ENCODE measurements at places on chromosomes 7 and 10.

- DNase-seq, result no peak
Observed at GRCh38 chr10:114653926-114654325, 4.1 kb downstream of the ABLIM1 start.

- DNase-seq, result no peak
Observed at GRCh38 chr7:142104550-142105527, 6.7 kb upstream of the MGAM2 start.

DNA sequence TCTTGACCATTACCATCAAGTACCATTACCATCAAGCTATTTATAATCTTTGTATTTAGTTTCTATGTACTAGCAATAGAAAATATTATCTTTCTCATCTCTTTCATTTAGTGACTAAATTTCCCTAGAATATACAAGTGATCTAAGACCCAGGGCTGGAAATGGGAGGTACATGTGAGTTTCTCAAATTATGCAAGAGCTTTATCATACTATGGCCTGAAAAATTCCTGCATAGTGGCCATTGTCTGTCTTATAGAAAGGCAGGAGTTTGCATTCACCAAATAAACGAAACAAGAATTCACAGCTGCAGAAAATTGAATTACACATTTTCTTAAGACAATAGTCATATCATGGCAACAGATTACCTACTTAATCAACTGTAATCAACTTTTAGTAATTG lies 50.7 kb upstream of the HDAC9 start:
- DNase-seq, result no peak

GRCh38 chr10:31130406-31130805 lies 98.7 kb upstream of the ZNF438 start:
- no peak for DNase-seq

DNA sequence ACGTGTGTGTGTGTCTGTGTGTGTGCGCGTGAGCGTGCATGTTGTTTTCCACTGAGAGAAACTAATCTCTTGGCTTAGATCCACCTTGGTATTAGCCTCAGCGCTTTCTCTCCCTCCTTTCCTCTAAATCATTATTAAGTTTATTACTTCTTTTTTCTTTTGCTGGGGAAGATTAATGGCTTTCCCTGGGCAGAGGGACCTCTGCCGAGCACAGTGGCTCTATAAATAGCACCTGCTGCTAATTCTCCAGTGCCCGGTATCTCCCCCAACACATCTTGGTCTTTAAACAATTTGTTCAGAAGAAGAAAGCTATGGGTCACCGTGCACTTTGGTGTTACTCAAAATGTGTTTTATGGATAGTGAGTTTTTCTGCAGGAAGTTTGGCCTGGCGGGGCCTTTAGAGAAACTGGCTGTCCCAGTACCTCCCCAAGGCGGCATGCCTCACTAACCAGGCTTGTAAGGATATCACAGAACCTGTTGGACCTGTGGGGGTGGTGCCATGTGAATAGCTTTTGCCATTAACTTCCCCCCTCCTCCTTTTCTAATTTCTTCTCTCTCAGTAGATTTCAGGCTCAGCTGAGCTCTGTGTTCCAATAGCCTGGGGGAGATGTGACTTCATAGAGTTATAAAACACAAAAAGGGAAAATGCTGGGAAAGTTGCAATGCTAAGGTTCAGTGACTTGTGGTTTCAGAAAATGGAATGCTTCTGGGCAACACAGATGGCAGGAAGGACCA lies 70.1 kb upstream of the RAB11FIP2 start:
- no peak for DNase-seq

GRCh38 chr7:70660819-70661191 lies 471.1 kb upstream of the GALNT17 start:
- DNase-seq, result no peak

GRCh38 chr7:75809396-75809795 lies 4.2 kb downstream of the CCL24 start:
- no peak for DNase-seq

DNA sequence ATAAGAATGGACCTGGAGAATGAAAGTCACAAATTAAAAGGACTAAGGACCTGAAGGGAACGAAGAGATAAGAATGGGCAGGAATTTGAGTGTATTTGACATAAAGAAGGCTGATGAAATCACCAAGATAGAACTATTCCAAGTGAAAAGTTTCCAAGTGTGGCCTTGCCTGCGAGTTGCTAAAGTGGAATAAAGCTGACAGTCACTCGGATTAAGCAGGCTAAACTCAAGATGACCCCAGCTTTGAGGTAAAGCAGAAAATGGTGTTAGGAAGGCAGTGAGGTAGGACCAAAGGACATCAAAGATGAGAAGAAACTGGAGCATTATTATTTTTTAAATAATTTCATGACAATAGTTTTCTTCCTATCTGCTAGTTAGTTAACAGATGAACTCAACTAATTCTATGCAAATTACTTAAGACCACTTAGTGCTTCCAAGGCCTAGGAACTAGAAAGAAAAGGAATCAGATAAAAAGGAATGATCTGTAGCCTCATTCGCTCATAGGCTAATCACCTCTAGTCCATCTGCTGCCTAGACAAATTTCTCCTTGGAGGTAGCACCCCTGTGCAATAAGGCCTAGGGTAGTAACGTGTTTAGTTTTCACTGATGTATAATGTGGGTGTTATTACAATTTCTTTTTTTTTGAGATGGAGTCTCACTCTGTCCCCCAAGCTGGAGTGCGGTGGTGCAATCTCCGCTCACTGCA lies 34.5 kb downstream of the EZH2 start:
- no peak for DNase-seq

- no peak for DNase-seq
Observed at GRCh38 chr10:30842185-30842584, 189.5 kb downstream of the ZNF438 start.

DNA sequence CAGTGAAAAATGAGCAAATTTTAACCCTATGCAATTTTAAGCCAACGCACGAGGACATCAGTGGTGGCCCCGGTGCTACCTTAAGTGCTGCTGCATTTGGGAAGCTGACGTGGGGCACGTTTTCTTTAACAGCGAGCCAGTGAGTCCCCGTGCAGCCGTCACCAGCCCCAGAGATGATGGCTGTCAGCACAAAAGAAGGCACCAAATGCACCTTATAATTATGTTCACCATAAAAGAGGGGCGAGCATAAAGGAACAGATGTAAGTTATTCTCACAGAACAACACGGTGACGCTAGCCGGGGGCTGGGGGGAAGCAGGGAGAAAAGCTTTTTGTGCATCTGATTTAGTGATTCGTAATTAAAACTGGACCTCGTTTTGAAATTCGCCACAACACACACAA lies 260.1 kb downstream of the DNAJB6 start:
- no peak for DNase-seq

DNA sequence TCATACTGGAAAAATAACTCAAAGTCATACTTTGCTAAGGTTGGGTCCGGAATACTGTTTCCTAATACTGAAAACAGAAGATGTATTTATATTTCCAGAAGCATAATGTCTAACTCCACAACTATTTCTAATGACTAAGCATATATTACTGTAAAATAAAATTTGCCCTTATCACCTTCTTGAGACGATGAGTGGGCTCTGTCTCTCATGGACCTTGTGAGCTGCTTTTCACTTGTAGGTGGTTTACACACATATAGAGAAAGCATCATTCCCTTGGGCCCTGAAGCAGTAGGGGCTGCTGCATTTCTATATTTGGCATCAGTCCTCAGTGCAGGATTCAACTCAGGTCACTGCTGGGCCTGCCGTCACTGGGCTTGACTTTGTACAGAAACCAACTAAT lies 10.7 kb upstream of the FAM13C start:
- no peak for DNase-seq

- DNase-seq, result no peak
Observed at GRCh38 chr10:13072339-13072738, 27.6 kb upstream of the OPTN start.

DNA sequence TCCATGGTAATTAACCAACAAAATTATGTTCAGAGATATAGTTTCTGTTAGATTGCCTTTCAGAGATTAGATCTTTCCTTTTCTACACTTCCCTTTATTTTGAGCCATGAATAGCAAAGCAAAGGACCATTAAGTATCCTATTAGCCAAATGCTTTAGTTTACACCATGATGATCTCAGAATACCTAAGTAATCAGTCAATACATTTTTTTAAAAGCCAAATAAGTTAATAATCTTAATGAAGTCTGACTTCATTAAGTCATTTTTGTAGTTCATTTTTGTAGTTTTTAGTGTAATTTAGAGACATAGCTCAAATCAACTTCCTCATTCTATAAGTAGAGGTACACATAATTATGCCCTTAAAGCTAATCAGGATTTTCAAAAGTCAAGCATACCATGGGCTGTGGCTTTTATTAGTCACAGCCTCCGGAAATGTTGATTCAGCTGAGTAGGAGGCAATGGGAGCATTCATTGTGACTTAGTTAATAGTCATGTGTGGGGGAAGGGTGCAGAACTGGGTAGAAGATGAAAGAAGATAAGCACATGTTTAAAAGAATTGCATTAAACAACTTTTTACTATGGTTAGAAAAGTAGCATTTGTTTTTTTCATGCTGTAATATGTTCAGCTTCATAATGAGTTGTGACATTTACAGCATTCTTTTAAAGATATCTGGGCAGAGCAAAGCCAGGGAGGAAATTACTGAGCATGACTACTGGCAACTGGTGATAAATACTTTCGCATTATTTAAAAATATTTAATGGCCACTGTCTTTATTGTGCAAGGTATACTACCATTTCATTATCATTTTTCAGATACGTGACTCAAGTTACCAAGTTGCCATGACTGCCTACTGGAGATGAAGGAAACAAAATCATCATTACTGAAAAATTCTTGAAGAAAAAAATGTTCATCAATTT lies 57.3 kb upstream of the CCDC71L start:
- no peak for DNase-seq

- DNase-seq, result no peak
Observed at GRCh38 chr10:11756766-11757315, 14.7 kb downstream of the ECHDC3 start.

- no peak for DNase-seq
Observed at GRCh38 chr10:71974489-71975021, 10.4 kb downstream of the CHST3 start.

- DNase-seq, result no peak
Observed at GRCh38 chr7:23544913-23545354, 13.2 kb upstream of the TRA2A start.

DNA sequence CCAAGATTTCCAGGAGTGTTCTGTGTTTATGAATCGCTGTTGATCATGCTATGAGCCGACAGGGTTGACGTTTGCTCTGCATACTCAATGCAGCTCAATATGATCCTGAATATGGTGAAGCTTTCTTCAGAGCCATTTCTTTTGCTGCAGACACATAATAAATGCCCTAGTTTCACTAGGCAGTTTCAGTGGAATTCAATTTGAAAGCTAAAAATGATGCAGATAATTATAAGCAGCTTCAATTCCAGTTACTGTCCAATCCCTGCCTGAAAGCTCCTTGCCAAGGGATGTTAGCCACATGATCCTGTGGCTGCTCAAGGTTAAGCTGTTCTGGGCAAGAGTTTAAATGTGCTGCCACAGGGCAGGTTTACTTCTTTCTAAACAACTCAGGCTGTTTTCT lies 805.6 kb downstream of the NRG3 start:
- no peak for DNase-seq

DNA sequence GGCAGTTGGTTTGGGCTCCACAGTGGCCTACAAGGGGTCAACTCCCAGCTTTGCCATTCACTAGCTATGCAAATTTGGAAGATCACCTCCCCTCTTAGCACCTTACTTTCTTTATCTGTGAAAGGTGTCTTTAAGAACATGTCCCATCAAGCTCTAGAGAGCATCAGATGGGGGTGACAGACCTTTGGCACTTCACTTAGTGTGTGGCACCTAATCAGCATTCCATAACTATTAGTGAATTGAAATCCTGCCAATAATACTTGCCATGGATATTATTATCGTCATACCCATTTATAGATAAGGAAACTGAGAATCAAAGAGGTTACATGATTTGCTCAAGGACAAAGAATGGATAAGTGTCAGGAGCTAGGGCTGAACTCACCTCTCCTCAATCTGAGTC lies 51.9 kb downstream of the PLPP4 start:
- no peak for DNase-seq

DNA sequence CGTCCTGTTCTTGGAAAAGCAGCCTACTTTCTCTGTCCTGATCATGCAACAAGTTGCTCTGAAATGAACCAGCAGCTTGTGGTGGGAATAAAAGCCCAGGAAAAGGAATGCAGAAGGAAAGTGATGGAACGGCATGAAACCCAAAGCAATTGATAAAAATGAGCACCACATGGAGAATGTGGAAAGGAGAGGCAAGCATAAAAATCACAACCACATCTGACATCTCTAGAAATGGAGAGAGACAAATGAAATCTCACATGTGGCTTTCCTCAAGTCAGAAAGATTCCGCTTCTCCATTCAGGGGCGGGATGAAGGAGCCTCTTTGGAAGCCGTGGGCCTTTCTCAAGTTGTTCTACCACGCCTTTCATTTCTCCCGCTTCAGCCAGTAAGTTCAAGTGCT lies 631.7 kb upstream of the GALNT17 start:
- no peak for DNase-seq

DNA sequence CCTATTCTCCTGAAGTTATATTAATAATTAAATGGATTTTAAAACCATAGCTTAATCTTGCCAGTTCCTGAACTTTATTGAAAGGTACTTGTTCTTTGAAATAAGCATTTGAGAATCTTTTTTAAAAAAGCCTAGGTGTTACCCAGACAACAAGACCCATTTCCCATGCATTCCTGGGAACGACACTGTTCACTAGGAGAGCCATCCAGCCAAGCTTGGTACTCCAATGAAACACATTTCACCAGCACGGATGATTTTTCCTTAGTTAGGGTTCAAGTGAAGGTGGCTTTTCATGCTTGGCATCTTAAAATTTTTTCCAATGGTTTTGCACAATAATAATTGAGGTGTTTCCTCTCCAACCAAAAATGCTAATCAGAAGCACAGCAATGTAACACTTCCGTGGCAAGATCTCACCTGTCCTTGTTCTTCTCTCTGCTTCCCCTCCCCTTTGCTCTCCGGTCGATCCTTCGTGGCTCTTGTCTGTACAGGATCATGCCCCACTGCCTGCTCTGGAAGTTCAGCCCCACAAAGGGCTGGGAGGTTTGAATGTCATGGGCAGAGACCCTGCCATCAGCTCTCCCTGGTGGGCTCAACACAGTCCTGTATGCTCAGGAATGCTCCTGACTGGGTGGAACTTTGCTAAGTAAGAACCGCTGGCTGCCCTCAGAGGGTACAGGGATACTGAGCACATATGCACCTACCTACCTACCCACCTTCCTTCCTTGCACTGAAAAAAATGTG lies 69.7 kb upstream of the AQP1 start:
- DNase-seq, result no peak

DNA sequence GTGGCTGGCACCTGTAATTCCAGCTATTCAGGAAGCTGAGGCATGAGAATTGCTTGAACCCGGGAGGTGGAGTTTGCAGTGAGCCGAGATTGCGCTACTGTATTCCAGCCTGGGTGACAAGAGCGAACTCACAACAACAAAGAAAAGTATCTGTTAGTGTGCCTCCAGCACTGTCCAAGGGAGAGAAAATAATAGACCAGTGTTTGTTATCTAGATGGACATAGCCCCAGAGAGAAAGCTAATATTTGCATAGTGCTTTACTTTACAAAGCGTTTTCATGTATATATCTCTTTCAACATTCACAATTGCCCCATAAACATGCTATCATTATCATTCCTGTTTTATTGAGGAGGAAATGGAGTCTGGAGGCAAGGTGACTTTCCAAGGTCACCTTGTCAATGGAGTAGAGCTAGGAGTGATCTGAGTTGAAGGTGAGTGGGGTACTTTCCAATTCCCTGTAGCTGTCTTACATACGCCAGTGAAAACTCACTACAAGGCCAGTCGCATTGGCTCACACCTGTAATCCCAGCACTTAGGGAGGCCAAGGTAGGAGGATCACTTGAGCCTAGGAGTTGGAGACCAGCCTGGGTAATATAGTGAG lies 49.7 kb upstream of the KIF5B start:
- no peak for DNase-seq

All from activated B cell treated with CpG ODN at 0.5 μM for 24 hours (primary cell).